ENCODE measurements at places on chromosomes 3 and 15.

GRCh38 chr3:128555098-128555825 lies 62.3 kb upstream of the GATA2 start:
- DNase-seq = no peak

DNA sequence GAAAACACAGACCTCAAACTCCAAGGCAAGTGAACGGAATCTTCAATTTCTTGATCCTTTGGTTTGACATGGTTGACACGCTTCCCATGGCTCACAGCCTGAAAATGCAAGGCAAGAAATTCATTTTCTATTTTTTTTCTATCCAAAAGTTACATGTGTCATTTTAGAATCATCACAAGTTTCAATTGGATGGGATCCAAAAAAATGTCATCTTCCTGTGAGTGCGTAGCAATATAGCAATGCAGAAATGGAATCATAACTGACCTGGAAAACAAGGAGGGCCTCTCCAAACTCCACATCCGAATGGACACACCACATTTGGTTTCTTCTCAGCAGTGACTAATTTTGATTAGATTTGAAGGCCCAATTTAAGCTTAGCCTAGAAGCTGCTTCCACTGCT lies 175.8 kb upstream of the ATP11B start:
- DNase-seq = no peak

- no peak for DNase-seq
Measured at GRCh38 chr3:81799403-81799802, 38.0 kb upstream of the GBE1 start.

GRCh38 chr3:144058713-144059112 lies 87.1 kb downstream of the DIPK2A start:
- DNase-seq = no peak

GRCh38 chr15:83887404-83887803 lies 233.5 kb downstream of the ADAMTSL3 start:
- no peak for DNase-seq

DNA sequence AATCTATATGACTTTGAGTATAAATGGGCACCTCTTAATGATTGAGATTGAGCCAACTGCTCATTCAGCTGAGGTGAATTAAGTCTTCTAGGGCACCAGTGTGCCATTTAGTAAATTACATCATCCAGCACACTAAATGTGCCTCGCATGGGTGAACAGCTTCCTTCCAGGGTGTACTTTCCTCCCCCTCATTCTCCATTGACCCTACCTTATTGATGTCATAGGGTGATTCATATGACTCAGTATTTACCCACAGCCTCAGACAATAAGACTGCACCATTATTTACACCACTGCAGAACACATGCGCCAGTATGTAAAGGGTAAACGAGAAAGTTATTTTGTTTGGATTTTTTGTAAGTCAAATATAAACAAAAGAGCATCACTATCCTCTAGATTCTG lies 185.2 kb upstream of the ARL6 start:
- DNase-seq = no peak

DNA sequence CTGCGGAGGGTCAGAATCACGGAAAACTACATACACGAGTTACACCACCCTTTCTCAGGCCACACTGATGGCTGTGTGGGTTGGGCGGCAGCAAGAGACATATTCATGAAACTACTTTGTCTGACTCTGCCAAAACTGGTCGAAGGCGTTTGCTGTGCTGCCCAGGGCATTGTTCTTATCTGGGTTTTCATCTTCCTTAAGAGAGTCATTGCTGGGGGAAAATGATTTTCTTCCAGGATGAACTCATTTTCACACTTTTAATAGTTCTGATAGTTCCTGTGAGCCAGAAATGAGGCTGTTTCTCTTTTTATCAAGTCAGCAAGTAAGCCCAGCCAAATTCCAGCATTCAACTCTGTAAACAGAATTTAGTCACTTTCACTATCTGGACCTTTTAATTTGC lies 47.6 kb downstream of the TRIM71 start:
- no peak for DNase-seq

DNA sequence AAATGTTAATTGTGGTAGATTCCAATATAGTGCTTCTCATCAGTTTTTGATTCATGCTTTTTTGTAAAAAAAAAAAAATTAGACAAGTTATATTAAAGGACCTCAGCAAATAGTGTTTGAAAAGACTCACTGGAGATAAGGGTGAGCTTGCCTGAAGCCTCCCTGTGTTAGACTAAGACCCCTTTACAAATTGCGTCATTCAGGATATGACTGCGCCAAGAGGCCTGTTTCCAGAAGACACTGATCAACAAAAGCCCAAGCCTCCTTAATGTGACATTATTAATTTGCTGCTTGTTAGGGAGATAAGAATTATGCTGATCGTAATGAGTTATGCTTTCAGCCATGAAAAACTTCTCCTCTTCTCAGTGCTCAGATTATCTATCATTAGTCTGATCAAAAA lies 13.0 kb upstream of the DNAJC13 start:
- DNase-seq = no peak

- no peak for DNase-seq
Measured at GRCh38 chr15:69973102-69973714, 124.5 kb downstream of the TLE3 start.

DNA sequence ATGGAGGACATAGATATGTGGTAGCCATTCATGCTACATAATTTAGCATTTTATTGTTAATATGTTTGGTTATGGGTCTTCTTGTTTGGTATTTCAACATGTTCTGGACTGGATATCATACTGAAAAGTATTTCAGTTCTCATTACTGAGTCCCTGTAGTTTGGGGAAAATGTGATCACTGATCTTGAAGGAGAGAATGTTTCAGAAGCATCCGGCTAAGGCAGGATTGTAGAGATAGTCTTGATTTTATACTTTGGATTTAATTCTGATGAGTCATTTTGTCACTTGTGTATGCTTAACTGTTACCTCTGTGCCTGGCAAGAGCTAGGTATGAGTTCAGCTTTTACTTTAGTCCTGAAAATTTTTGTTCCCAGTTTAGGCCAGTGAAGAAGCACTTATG lies 7.1 kb downstream of the CHD2 start:
- no peak for DNase-seq

DNA sequence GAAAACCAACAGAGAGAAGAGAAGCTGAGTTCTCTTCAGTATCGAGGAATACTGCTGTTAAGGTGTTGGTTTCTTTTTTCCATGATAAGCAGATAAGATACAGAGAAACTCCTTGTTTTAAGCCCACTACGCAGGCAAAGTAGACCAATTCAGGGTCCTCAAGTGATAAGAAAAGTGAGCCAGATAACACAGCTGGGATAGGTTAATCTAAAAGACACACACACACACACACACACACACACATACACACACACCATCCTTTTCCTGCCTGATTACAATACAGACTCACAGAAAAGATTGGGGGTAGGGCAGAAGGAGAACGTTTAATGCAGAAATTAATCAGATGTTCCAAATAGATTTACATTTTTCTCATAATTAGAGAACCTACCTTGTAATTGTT lies 6.5 kb upstream of the PHLDB2 start:
- DNase-seq = no peak

DNA sequence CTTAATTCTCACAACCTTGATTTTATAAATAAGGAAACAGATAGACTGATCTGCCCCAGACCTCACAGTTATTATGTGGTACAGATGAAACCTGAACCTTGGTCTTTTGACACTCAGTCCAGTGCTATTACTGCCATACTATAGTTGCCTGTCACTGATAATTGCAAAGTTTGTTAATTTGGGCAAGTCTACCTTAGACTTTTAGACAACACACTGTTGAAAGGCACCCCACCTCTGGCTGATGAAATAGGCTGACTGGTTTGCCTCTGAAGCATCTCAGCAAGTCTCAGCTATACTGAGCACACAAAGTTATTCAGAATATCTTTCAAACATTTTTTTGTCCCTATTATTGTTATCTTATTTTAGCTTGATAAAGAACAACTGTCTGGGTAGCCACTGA lies 53.1 kb upstream of the MAP4 start:
- no peak for DNase-seq

Data from activated CD4-positive, CD25-positive, alpha-beta regulatory T cell (primary cell).